T1000 (cell line): ENCODE measurements at places on chromosomes 7 and 10.

DNA sequence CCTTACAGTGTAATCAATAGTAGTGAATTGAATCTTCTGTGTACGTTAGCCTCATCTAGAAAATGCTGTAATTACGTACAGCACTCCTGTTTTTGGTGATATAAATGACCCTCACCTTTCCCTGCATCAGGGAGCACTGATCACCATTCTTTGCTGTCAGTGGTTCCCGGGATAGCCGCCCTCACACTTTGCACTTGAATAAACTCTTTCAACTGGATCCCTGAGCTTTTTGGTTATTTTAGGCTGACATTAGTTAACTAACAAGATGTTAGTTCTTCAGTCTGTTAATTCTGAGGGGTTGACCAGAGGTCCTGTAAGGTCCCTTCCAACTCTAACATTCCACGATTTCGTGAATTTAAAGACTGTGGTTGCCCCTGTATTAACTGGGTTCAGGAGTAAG lies 23.4 kb upstream of the ZC3HAV1 start:
- no peak for DNase-seq

DNA sequence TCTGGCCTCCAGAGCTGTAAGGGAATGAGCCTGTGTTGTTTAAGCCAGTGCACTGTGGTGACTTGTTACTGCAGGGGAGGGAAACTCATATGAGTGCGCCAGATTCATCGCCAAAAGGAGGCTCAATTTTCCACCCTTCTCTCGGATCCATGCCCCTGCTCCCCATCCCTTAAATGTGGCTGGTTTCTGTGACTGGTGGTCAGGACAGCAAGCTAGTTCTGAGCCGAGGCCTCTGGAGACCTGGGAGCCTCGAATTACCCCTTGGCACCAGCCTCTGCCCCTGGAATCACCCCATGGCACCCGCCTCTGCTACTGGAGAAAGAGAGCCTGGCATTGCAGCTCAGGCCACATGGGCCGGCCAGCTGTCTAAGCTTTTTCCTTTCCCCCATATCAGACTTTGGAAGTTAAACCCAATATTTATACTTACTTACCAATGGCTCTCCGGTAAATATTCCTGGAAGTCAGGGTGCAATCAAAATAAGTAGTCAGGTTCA lies 39.9 kb upstream of the RBM33 start:
- DNase-seq = no peak

- no peak for DNase-seq
Observed at GRCh38 chr10:75472685-75473084, 41.3 kb downstream of the LRMDA start.

- DNase-seq = no peak
Observed at GRCh38 chr10:101840102-101840684, 3.4 kb downstream of the KCNIP2 start.

GRCh38 chr7:23285657-23286646 lies 13.2 kb upstream of the MALSU1 start:
- no peak for DNase-seq

GRCh38 chr10:125961743-125962142 lies 65.4 kb downstream of the FANK1 start:
- no peak for DNase-seq

GRCh38 chr10:129494740-129495139 lies 27.7 kb downstream of the MGMT start:
- no peak for DNase-seq

- no peak for DNase-seq
Observed at GRCh38 chr7:24574950-24575349, 1.7 kb downstream of the PALS2 start.

DNA sequence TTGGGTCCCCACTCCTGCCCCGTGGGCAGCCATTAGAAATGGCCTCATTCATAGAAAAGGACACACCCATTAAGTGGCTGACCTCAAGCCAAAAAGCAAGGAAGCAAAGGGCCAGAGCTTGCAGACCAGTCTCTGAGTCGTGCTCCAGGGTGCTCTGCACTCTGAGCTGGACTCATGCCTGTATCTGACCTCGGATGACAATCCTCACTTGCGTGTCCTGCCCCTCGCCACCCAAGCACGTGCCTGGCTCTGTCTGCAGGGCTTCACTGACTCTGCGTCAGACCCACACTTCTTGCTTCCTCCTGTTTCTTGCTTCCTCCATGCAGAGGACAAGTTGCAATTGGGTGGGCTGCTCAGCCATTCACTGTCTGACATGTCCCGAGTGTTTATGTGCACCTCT lies 138.8 kb downstream of the OAT start:
- no peak for DNase-seq

- DNase-seq = no peak
Observed at GRCh38 chr10:76404531-76404930, 973.1 kb downstream of the LRMDA start.

- DNase-seq = no peak
Observed at GRCh38 chr10:11921800-11922392, 98.7 kb downstream of the PROSER2 start.

DNA sequence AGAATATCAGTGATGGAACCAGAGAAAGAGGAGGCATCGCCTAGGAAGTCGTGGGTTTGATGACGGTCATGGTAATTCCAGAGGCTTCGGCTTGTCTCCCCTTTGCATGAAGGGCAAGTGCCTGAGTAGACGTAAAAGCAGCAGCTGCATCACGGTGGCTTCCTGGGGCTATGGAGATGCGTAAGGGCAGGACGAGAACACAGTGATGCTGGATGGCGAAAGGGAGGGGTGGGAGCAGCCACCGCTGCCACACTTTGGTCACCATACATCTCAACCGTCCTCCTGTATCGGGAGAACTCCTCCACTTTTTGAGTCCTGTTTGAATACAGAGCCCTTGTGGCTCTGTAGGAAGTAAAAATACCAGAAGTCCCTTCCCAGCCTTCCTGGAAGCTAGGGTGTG lies 182.7 kb downstream of the ZMYND11 start:
- DNase-seq = no peak

DNA sequence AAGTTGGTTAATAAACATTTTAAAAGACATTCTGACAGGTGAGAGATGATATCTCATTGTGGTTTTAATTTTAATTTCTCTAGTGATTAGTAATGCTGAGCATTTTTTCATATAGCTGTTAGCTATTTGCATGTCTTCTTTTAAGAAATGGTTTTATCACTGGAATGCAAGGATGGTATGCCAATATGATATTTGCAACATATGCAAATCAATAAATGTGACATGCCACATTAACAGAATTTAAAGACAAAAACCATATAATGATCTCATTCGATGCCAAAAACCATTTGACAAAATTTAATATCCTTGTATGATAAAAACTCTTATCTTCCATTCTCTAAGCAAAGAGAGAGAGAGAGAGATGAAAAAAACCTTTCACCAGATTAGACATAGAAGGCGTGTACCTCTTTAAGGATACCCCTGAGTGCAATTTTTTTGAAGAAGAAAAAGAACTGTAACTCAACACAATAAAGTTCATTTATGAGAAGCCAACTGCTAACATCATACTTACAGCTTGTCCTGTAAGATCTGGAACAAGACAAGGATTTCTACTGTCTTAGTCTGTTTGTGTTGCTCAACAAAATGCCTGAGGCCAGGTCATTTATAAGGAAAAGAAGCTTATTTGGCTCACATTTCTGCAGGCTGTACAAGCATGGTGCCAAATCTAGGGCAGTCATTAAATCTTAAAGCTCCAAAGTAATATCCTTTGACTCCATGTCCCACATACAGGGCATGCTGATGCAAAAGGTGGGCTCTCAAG lies 39.7 kb upstream of the ZMYND11 start:
- no peak for DNase-seq

- no peak for DNase-seq
Observed at GRCh38 chr7:95609277-95609971, 13.1 kb upstream of the PDK4 start.

DNA sequence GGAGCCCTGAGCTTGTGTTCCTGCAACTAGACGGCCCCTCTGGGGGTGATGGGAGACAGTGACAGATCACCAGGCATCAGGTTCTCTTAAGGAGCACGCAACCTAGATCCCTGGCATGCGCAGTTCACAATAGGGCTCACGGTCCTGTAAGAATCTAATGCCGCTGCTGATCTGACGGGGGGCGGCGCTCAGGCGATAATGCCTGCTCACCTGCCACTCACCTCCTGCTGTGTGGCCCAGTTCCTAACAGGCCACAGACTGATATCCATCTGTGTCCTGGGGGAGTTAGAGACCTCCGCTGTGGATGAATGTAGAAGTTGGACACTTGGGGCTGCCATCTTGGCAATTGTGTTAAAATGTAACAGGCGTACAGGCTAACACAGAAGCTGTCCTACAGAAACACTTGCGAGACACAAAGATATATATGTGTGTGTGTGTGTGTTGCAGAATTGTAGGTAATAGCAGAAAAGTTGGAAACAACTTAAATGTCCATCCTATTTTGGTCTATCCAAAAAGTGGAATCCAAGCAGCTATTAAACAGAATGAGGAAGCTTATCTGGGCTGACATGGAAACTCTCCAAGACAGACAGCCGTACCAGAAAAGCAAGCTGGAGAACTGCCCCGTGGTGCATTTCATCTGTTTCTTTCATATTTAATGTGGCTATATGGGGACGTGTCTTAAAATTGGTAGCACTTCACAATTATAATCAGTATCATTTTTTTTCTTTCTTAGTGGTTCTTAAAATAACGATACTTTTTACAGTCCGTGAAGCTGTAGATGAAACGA lies 82.8 kb downstream of the MKI67 start:
- DNase-seq = no peak

DNA sequence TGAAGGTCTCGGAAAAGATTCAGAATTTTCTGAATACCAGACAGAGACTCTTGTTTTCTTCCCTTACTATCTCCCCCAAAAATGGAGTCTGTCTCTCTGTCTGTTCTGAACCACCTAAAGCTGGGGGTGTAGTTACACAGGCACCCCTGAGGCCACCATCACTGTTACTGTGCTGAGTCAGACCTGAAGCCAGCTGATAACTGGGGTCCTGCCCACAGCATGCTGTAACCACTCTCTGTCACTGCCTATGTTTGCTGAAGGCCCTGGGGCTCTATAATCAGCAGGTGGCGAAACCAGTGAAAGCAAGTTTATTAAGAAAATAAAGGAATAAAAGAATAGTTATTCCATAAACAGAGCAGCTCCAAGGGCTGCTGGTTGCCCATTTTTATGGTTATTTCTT lies 575.2 kb upstream of the POT1 start:
- no peak for DNase-seq

DNA sequence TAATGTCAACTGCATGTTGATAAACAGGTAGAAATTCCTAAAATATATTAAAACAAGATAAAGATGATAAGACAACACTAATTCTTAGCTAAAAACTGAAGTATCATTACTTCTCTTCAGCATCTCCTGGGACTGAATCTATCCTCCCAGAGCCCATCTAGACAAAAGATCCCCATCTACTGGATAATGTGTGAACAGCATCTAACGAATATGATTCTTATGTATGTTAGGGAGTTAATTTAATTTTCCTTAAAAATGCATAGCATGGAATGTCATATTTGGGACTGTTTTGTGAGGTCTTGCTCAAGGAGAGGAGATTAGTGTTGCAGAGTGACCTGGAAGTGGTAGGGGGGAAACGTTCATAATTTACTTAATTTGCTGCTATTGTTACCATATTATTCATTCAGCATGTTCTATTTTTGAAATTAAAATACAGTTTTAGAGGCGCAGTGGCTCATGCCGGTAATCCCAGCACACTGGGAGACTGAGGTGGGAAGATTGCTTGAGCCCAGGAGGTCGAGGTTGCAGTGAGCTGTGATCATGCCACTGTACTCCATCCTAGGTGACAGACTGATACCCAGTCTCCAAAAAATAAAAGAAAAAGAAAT lies 305.1 kb upstream of the CSTF2T start:
- no peak for DNase-seq

DNA sequence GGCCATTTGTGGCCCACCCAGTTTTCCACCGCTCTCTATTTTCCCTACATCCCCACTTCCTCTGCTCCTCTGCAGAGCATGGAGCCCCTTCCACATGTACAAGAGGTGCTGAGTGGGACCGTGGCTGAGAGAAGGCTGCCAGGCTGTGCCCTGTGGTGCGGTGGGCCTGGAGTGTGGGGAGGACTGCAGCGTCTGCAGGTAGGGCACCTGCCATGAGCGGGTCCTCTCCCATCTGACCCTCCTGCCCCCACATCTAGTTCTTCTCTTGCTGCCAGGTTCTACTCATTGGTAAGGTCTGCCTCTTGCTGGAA lies 145.6 kb upstream of the FAM20C start:
- no peak for DNase-seq

- DNase-seq = no peak
Observed at GRCh38 chr10:6494442-6494819, 85.6 kb downstream of the PRKCQ start.

- DNase-seq = no peak
Observed at GRCh38 chr7:118855290-118855689, 630.8 kb downstream of the ANKRD7 start.

DNA sequence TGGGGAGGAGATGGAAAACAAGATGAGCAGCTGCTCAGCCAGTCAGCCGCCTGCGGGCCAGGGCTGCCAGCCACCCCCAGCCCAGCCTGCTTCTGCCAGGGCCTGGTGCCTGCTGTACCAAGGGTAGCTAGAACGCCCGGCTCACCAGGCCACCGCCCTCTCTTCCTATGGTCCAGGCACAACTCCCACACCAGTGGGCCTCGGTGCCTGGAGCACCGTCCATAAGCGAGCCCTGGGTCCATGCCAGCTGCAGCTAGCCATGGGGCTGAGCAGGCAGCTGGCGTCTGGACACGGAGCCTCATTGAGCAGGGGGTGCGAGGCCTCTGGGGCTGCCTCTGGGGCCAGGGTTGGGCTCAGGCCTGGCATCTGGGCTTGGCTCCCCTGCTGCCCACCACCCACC lies 8.5 kb upstream of the RABGEF1 start:
- DNase-seq = no peak

DNA sequence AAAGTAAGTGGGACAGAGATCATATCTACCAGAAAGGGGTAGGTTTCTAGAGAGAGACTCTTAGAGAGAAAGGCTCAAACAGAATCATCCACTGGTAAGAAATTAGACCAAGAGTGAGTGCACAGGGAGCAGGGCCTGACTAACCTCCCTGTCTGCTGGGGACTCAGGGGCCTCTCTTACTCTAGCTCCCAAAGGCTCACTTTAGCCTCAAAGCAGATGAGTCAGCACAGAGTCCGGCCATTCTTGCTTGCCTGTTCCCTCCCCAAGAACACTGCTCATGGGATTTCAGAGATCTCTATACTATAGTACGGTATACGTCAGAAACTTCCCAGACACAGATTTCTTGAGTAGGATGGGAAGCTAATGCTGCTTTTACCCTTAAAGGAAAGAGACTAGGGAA lies 32.7 kb downstream of the RBM28 start:
- no peak for DNase-seq

- DNase-seq = no peak
Observed at GRCh38 chr7:60017-60675, 132.2 kb upstream of the FAM20C start.

DNA sequence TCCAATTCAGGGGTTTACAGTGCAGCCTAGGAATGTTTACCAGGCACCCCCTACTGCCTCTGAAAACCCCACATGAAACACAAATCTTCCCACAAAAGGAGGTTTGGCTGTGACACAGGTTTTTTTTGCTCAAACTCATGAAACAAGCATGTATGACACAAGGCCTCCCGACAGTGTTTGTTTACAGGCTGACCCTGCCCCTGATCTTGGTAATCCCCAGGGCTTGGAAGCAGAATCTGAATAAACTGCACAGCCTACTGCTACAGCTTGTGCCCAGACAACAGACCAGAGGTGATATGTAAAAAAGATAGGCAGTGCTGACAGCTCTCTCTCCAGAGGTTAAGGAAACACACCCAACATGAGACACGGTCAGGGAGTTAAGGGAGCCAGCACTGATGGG lies 184.2 kb downstream of the KMT2E start:
- DNase-seq = peak; percentile 68
